ENCODE measurements at places on chromosomes 5 and 9.
A peak's percentile ranks its signal among the peaks of the same experiment; 100 is the strongest.

- DNase-seq: no peak
Observed at GRCh38 chr9:87431837-87432236, 65.8 kb upstream of the DAPK1 start.

- no peak for DNase-seq
Observed at GRCh38 chr5:151181818-151182523, 24.4 kb upstream of the ANXA6 start.

GRCh38 chr9:34341659-34342295 is 12.4 kb downstream of the NUDT2 start:
- no peak for DNase-seq

DNA sequence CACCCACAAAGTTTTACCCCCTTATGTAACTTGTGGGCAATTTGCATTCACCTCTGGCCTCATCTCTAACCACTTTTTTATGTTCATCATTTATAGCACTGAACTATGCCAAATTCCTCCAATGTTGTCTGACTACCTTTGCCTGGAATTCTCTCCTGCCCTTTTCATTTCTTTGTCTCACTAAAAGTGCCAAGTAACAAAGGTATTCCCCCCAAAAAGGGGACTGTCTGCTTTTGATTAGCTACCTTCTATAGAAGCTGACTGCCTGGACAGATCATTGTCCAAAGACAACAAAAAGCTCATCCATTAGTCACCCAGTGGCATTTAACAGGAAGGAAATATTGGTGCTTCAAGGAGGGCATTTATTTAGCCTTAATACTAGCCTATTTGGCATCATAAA is 189.9 kb upstream of the VCAN start:
- DNase-seq: no peak

- DNase-seq: no peak
Observed at GRCh38 chr9:37732086-37732741, 21.4 kb upstream of the TRMT10B start.

DNA sequence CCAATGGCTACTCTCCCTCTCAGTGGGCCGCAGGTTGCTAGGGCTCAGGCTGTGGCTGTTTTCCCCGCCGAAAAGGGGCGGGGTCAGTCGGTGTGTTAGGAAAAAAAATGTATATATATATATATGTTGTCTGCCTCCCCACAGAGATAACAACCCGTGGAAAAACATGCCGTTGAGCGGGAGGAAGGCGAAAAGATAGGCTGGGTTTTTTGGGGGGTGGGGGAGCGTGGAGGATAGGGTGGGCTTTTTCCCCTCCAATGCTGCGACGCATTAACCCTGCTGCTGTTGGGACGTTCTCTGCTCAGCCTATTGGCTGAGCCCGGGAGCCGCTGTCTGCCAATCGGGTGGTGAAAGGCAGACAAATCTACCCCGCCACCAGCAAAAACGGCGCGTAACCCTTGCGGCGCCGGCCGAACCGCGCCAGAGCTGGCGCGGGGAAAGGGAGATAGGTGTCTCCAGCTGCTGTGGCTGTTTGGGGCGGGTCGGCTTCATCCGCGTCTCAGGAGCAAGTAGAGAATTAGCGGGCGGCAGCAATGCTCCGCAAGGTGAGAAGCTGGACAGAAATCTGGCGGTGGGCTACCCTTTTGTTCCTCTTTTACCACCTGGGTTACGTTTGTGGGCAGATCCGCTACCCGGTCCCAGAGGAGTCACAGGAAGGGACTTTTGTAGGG is at the start of gene PCDHGC4:
PCDHGC4 (plus strand) TSS at position 390 of the 671 bp plus-strand sequence; CDS start at position 534, 144 bp downstream.
- peak; percentile 34 for DNase-seq

DNA sequence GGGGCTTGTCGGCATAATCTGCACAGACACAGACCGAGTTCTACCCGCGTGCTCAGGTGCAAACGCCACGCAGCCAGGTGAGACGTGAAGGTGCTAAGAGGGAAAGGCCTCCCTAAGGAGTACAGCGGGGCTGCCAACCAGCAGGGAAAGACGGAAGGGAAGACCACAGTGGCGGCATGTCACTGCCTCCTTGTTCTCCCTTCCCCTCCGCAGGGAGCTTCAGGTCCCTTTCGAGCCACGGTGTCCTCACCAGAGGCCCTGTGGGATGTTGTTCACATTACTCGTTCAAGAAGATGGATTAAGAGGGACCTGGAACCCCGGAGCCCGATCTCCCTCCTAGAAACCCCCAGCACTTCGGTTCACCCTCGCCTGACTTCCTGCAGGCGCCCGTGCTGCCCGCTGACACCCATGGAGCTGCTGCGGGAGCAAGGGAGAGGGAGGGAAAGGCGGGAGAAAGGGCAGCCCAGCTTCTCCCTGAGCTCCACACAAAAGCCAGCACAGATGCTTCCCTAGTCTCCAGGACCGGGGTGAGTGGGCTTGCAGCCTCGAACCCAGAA is 686 bp downstream of the BRD9 start:
- DNase-seq: peak; percentile 35

DNA sequence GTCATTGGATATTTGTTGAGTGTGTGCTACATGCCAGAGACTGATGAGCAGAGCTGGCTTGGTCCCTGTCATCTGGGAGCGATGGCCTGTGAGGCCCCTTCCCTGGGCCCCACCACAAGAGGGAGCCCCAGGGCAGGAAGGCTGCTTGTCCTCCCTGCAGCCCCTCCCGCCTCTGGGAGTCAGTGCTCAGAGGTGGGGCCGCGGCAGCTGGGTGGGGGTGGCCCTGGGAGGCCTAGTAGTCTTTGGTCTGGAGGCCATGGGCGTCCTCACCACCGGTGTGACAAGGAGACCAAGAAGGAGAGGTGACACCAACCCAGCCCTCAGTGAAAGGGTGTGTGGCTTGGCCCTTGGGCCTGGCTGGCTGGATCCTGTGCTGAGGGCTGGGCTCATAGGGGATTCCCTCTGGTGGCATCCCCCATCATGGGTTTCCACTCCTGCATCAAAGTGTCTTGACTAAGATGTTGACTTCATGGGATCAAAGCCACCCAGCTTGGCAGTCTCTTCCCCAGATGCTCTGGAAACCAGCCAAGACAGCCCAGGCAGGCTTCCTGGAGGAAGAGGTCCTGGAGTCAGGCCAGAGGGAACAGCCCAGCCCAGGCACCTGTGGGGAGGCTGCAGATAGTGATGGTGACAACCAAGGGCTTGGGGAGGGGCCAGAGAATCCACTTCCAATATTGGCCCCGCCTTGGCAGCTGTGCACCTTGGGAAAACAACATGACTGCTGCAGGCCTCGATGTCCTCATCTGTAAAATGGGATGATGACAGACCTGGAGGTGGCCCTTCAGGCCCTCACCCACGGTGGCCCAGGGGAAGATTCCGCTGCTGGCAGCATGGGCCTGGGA is 166.7 kb downstream of the GAPVD1 start:
- peak; percentile 61 for DNase-seq

DNA sequence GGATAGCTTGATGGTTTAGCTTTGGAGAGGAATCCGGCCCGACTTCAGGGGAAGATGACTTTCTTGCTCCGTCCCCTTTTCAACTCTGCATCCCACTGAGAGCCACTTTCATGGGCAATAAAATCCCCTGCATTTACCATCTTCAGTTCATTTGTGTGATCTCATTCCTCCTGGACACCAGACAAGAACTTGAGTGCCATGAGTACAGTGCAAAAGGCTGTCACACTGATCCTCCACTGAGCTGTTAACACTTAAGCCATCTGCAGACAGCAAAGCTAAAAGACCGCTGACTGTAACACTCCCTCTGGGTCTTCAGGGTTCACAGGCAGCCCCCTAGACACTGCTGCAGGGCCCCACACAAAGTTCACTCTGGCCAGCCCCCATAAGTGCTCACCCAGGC is 48.3 kb upstream of the TCERG1 start:
- DNase-seq: no peak

GRCh38 chr9:88810826-88811225 is 180.4 kb upstream of the S1PR3 start:
- DNase-seq: no peak

DNA sequence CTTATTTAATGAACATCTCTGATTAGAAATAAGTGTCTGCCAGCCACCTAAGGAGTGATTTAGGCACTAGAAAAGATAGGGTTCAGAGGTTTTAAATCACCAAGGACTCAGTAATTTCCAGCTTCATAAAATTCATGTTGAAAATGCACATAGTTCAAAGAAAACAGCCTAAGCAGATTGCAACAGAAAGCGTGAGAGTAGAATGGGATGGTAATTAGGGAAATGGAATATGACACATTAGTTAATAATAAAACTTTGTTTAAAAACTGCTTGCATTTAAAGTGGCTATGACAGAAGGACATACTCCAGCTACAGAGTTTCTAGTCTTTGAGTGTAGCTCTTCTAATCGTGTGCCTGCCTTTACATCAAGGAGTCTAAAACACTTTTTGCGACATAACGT is 490.8 kb downstream of the TLE4 start:
- no peak for DNase-seq

GRCh38 chr5:95445995-95446394 is 54.8 kb downstream of the FAM81B start:
- no peak for DNase-seq

- peak; percentile 42 for DNase-seq
Observed at GRCh38 chr9:131837316-131837715, 97.4 kb upstream of the RAPGEF1 start.

DNA sequence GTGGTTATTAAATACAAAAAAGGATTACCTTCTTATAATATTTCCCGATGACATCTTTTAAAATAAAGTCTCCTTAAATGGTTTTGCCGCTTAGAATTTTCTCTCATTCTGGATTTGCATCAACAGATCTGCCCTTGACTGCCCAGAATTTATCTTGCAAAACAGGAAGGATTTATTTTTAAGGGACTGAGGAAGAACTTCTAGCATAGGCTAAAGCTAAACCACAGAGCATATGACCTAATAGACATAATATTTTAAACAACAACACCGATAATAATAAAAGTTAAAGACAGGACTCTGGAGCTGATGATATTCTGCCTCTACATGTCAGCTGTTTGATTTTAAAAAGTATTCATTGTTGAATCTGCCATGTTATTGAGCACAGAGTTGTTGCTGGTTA is 145.3 kb upstream of the ADCY2 start:
- no peak for DNase-seq

GRCh38 chr9:91362051-91362611 is 413 bp upstream of the AUH start:
- DNase-seq: no peak

GRCh38 chr9:70600506-70600905 is 186.0 kb upstream of the KLF9 start:
- DNase-seq: no peak

DNA sequence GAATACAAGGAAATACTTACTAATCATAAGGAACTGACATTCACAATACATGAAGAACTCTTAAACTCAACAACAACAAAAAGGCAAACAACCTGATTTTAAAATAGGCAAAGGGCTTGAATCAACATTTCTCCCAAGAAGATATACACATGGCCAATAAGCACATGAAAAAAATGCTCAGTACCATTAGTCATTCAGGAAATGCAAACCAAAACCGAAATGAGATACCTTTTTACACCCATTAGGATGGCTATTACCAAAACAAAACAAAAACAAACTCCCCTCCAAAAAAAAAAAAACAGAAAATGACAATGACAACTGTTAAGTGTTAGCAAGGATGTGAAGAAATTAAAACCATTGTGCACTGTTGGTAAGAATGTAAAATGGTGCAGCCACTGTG is 104.1 kb upstream of the ZNF462 start:
- no peak for DNase-seq

DNA sequence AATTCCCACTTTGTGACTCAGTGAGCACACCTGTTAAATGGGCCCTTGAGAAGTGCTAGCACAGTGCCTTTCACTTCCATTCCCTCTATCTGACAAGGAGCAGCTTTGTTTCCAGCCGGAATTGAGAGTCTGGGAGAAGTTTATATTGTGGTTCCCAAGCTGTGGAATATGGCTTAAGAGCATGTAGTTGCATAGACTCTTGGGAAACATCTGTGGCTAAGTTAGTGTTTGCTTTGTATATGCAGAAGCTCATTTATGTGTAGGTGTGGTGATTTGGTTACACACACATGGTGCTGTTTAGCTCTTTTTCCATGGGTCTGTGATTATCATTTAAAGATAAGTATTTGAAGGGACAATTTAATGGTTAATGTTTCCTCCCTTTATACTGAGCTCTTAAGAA is 110.5 kb upstream of the HMHB1 start:
- DNase-seq: no peak

DNA sequence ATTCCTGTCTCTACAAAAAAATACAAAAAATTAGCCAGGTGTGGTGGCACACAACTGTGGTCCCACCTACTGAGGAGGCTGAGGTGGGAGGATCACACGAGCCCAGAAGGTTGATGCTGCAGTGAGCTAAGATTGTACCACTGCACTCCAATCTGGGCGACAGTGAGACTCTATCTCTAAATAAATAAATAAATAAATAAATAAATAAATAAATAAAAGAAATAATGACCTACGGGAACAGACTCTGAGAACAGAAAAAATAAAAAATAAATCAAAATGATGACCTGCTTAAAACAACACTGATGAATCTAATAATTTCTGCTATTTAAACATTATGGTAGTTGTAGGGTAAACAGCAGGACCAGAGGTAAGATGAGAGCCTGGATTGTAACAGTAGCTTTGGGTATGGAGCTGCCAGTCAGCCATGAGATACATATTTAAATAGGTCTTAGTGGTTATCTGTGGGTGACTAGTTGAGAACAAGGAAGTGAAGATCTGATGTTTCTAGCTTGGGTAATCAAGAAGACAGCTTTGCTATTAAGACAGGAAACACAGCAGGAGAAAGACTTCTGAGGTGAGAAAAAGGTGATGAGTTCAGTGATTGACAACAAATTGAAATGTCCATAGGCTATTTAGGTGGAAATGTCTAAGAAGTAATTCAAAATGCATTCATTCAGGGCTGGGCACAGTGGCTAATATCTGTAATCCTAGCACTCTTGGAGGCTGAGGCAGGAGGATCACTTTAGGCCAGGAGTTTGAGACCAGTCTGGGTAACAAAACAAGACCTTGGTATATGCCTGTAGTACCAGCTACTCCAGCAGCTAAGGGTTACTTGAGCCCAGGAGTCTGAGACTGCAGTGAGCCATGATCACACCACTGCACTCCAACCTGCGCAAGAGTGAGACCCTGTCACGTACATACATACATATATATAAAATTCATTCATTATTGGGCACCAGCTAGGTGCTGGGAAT is 11.0 kb downstream of the RNF145 start:
- no peak for DNase-seq

DNA sequence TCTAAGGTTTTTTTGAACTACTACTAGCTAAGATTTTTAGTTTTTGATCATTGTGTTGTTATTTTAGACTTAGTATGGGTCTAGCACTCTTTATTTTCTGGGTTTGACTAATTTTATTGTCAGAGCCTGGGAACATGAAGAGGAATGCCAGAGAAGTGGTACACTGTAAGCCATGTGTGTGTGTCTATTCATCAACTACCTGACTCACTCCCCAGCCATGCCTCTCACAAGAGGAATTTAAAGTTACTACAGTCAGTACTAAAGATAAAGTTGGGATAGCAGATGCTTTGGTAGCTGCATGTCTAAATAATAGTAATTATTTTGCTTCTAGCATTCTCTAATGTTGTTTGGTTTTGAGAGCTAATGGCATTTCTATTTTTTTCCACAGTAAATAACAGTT is 264.8 kb downstream of the CSNK1G3 start:
- DNase-seq: no peak

DNA sequence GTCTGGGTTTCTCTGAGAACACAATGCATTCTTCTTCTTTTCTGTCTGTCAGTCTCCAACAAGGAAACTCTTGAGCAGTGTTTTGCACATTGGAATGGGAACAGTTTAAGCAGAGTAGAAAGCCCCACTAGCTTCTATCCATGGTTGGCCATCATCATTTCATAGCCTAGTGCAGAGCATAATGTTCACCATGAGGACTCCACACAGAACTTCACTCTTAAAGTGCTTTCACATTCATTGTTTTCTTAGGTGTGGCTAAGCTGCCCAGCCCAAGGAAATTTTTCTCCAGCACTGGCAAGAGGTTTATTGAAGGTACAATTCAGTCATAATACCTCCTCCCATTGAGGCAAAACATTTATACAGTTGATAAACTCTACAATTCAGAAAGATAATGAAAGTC is 503.0 kb upstream of the CD180 start:
- no peak for DNase-seq

Data from activated CD4-positive, alpha-beta T cell treated with anti-CD3 and anti-CD28 coated beads for 36 hours (primary cell).